ENCODE measurements at places on chromosomes 7 and 10. TPM values are rescaled to one million over a fixed set of nuclear protein-coding genes. Genes with fewer than 3 reads are reported as not detected.

The ACHE gene
- total RNA-seq, result 0.96 TPM

The C7orf25 gene
- total RNA-seq, result 9.4 TPM

The MBL2 gene
- not detected for total RNA-seq

The ANKRD1 gene
- not detected for total RNA-seq

The GJD4 gene
- total RNA-seq, result not detected

The PRSS1 gene
- not detected for total RNA-seq

The UNC5B gene
- 5.2 TPM for total RNA-seq

Measured in omental fat pad (tissue), 4 donors.